ENCODE measurements at places on chromosomes 7 and 10. TPM values are rescaled to one million over a fixed set of nuclear protein-coding genes. Genes with fewer than 3 reads are reported as not detected.

DNA sequence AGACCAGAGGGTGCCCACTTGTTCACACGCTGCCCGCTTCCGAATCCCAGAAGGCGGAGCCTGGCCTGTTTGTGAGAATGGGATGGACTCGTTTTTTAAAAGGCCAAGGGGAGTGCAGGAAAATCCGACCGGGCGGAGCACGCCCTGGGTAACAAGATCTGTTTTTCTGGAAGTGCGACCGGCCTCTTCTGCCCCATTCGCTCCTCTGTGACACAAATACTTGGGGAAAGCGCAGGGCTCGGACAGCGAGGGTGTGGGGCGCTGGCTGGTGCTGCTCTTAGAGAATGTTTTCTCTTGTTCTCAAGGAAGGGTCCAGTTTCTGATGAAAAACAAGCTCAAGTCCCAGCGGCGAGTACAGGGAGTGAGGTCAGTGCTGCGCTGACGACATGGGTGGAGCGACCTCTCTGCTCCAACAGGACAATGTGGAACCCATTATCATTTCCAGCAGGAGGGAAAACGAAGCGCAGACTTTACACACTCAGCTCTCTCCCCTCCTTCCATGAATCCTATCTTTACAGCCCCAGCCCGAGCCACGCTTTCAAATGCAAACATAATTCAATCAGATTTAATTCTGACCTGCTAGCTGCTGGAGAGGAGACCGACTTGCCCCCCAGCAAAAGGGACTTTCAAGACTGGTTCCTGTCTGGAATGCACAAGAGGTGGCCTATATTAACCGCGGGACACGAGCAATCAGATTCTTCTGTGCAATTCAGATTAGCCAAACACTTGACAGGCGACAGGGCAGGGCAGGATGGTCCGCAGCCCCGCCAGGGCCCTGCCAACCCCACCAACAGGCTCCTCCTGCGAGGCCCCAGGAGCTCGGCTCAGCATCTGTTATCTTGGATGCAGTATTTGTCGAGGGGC, 1.1 kb downstream of the RADIL start:
- no peak for DNase-seq
- peaks cover 10% of the 10 kb centered on the region for H3K4me1 ChIP-seq
- no peak overlapping the region for H3K27ac ChIP-seq
- no peaks in the 10 kb centered on the region for H3K36me3 ChIP-seq
- H3K27me3 ChIP-seq: peaks cover 35% of the 10 kb centered on the region

HACD1 gene
- 3.5 TPM for total RNA-seq

GRCh38 chr7:12970626-12971025, 283.2 kb downstream of the ARL4A start:
- H3K36me3 ChIP-seq: no peaks in the 10 kb centered on the region
- no peaks in the 10 kb centered on the region for H3K4me1 ChIP-seq
- H3K4me3 ChIP-seq: no peak overlapping the region
- H3K27me3 ChIP-seq: peaks cover 12% of the 10 kb centered on the region
- no peak overlapping the region for H3K27ac ChIP-seq

DNA sequence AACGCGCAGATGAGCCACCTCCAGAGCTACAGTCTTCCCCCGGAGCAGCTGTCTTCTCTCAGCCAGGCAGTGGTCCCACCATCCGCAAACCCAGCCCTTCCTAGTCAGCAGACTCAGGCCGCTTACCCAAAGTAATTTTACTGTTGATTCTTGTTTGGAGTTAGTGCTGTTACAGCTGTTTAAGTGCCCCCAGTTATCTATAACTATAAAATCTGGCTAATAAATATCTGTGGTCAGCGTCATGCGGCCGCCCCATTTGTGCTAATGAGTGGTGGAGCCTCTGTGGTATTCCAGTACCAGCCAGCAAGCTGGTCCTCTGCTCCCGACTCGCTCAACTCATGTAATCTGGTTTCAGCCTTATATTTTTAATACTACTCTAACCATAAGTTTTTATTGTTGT, 43.2 kb upstream of the TMEM236 start:
- H3K36me3 ChIP-seq: peaks cover 11% of the 10 kb centered on the region
- no peak overlapping the region for H3K4me3 ChIP-seq
- H3K27ac ChIP-seq: no peak overlapping the region

GRCh38 chr10:127563718-127564553, 14.8 kb downstream of the NPS start:
- H3K36me3 ChIP-seq: no peaks in the 10 kb centered on the region
- H3K4me3 ChIP-seq: no peak overlapping the region
- H3K27ac ChIP-seq: no peak overlapping the region
- H3K27me3 ChIP-seq: peaks cover 5% of the 10 kb centered on the region
- H3K4me1 ChIP-seq: no peaks in the 10 kb centered on the region

Measured in activated naive CD8-positive, alpha-beta T cell treated with anti-CD3 and anti-CD28 coated beads for 36 hours (primary cell).